ENCODE measurements at places on chromosomes 4 and X.

GRCh38 chr4:38222892-38223291 is 262.7 kb downstream of the PTTG2 start:
- H3K27me3 ChIP-seq, result peaks cover 4% of the 10 kb centered on the region
- no peak overlapping the region for H3K4me3 ChIP-seq
- H3K4me1 ChIP-seq, result peaks cover 50% of the 10 kb centered on the region
- peaks cover 4% of the 10 kb centered on the region for H3K36me3 ChIP-seq
- no peak for DNase-seq

DNA sequence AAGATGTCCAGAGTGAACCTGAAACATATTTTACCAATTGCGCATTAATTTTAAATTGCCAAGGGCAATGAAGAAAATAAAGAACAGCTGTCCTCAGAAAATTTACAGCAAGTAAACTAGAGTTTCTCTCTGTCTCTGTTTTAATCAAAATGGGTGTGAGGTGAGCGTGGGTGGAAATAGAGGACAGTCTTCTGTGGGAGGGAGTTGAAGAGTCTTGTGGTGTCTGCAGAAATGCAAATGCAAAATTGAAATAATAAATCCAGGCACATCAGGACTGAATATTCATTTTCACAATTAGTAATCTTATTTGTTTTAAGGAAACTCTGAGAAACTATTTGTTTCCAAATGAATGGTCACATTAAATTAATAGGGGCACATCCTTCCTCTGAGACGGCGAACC is 192.0 kb downstream of the ARHGAP10 start:
- DNase-seq, result no peak
- peaks cover 4% of the 10 kb centered on the region for H3K27me3 ChIP-seq

GRCh38 chrX:20011608-20012007 is 20.7 kb upstream of the BCLAF3 start:
- peaks cover 7% of the 10 kb centered on the region for H3K27me3 ChIP-seq
- no peak overlapping the region for H3K27ac ChIP-seq
- no peak overlapping the region for H3K4me3 ChIP-seq
- H3K36me3 ChIP-seq, result peaks cover 26% of the 10 kb centered on the region

DNA sequence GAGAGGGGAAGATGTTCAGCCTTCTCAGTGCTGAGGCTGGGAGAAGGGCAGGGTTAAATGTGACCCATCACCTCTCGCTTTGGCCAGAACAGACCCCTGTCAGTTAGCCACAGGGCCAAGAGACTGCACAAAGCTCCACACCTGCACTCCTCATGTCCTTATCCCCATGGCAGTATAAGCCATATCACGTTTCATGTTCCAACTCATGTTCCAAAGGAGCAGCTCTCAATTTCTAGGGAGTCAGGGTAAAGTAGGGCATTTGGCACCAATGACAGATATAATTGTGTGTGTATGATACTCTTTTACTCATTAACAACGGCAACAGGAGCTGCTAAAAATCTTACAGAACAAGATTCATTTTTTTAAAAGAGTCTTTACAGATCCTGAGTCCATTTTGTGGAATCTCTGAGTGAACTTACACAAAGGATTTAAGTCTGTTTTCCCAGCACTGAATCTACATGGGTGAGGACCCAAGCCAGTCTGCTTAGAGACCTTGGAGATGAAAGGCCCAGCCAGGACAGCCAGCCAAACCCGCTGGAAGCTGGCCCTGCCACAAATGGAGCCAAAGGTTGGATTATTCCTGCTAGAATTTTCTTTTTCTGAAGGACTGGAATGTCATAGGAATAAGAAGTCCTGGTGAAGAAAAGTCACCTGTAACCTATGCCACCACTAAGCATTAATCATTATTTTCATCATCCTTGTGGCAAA is 129.1 kb upstream of the SMAD1 start:
- peaks cover 3% of the 10 kb centered on the region for H3K27me3 ChIP-seq
- H3K4me3 ChIP-seq, result no peak overlapping the region
- no peaks in the 10 kb centered on the region for H3K36me3 ChIP-seq
- H3K27ac ChIP-seq, result peak overlapping the region; percentile 95
- DNase-seq, result no peak
- peaks cover 23% of the 10 kb centered on the region for H3K4me1 ChIP-seq

- no peak overlapping the region for H3K4me3 ChIP-seq
- no peak for DNase-seq
- H3K36me3 ChIP-seq, result no peaks in the 10 kb centered on the region
- H3K4me1 ChIP-seq, result no peaks in the 10 kb centered on the region
Measured at GRCh38 chr4:69749771-69750170, 10.6 kb downstream of the SULT1B1 start.
